ENCODE measurements at places on chromosomes 7 and 10.

DNA sequence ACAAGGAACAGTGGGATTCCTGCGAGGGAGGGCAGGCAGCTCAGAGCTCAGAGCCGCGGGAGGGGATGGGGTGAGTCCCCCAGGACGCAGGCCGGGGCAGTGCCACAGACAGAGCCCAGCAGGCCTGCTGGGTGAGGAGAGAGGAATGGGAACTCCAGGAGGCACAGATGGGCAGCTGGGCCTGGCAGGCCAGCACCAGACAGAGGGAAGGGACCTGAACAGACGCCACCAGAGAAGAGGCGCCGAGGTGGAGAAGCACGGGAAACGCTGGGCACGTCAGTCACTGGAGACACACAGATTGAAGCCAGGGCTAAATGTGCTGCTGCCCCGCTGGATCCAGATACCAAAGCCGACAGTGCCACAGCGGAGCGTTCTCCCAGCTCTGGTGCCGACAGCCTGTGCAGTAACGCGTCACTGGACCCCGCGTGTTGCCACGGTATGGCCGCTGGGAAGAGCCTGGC lies 225.8 kb downstream of the MAD1L1 start:
- no peak for DNase-seq

DNA sequence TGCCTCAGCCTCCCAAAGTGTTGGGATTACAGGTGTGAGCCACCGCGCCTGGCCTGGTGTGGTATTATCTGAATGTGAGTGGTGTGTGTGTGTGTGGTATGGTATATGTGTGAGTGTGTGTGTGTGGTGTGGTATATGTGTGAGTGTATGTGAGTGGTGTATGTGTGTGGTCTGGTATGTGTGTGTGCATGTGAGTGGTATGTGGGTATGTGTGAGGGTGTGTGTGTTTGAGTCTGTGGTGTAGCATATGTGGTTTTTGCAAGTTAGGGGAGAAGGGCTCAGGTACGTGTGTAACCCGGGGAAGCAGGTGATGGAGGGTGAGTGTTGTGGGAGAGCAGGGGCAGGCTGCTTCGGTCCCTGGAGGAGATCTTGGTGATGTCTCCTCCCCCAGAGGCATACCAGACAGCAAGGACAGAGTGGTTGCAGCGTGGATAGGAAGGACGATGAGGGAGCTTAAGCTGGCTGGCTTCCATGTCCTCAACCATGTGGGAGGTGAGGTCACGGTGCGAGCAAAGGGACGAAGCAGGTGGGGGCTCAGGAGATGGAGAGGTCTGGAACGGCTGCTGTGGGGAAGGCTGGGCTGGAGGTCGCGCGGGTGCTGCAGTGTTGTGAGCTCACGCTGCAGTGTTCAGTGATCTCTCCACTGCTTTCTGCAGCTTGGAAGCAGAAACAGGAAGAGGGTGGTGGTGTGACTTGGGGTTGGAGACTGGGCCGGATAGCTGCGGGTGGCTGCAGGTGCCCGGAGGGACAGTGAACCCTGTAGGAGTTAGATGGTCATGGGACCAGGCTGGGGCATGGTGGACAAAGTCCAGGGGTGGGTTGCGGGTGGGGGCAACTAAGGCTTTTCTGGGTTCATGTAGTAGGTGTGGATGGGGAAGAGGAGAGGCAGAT lies 5.0 kb downstream of the ZYX start:
- no peak for DNase-seq

- DNase-seq, result no peak
Measured at GRCh38 chr10:131888186-131888604, 12.6 kb upstream of the PPP2R2D start.

DNA sequence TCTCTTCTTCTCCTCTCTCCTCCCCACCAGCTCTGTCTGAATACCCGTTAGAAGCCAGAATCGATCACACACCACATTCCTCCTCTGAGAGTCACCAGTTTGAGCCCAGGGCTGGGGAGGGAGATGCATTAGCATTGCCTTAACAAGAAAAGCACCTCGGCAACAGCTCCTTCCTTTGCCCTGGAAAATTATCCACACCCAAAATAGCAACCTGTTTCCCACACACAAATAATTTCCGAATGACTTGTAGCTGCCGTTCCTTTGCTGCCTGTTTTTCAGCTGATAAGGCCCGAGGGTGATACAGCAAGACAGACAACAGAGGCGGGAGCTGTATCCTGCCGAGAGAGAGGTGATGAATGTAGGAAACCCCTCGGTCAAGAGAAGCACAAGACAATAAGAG lies 91.3 kb downstream of the CPXM2 start:
- no peak for DNase-seq

DNA sequence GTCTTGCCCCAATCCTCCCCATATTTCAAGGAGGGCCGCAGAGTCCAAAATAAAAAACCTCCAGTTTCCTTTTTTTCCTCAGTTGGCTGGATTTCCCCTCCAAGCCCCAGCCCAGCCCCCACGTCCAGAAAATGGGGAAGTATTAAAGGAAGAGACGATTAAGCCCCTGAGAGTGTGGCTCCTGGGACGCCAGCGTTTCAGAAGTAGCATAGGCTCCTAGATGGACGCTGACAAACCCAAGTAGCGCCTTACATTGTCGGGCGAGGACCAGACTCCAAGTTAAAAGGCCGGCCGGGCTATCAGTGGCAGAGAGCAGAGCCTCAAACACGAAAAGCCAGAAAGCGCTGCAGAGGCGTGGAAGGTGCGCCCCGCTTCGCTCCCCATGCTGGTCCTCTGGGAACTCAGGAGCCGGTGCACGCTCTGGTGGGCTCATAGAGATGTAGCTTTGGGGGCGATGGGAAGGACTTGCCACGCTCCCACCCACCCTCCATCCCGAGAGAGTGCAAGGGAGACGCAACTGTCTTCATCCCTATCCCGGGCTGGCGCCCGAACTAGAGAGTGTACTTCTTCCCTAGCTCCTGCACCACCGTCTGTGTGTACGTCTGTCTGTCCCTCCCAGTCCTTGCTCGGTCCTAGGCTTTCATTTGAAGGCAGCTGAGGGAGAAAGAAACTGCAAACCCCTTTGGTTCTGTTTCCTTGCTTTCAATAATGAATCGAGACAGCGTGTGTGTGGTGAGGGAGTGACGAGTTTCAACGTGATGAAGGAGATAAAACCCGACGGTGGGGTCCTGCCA lies 6.3 kb upstream of the EMX2 start:
- no peak for DNase-seq

DNA sequence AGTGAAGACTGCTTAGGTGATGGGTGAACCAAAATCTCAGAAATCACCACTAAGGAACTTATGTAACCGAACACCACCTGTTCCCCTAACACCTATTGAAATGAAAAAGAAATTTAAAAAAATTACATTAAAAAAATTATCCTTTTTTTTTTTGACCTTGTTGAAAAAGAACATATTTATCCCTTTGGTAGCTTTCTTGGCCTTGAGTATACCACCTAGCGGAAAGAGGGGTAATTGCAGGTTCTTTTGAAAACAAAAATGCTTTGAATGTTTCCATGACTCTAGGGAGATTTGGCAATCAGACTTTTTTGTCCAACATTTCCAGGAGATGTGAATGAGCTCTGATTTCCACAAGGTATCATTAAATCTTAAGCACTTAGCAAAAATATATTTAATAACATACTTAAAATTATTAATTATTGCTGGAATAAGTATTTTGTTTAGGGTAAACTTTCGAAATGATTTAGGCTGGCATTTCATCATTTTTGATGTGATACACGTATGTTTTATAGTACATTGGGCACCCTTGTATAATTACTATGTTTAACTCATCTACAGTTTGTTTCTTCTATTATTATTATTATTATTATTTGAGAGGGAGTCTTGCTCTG lies 47.0 kb upstream of the ELMO1 start:
- DNase-seq, result peak; percentile 66

- DNase-seq, result no peak
Measured at GRCh38 chr10:129386415-129387257, 80.4 kb upstream of the MGMT start.

GRCh38 chr10:14063531-14064285 lies 267.0 kb downstream of the FRMD4A start:
- DNase-seq, result no peak

Measured in SJCRH30 (cell line).